ENCODE measurements at places on chromosomes 12 and 14.

DNA sequence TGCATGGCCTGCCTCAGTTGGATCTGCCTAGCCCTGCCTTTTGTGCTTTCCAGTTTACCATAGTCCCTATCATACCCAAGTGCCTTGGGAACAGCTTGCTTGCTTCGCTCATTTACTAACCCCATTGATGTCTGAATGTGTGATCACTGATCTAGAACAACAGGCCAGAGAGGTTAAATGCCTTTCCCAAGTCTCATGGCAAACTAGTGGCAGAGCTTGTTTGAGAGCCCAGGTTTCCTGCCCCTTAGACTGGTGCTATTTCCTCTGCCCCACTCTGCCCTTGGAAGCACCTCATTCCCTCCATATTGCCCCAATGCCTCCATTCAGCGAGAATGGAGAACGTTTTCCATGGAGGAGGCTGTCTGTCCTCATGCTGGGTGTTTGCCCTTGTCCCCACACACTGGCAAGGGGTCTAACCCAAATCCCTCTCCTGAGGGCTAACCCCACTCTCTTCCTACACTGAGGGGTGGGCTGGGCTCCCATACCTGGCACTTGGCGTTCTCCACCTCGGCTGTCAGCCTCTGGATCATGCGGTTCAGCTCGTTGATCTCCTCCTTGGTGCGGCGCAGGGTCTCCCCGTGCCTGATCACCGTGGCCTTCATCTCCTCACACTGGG lies 19.8 kb downstream of the KRT7 start:
- DNase-seq, result no peak

DNA sequence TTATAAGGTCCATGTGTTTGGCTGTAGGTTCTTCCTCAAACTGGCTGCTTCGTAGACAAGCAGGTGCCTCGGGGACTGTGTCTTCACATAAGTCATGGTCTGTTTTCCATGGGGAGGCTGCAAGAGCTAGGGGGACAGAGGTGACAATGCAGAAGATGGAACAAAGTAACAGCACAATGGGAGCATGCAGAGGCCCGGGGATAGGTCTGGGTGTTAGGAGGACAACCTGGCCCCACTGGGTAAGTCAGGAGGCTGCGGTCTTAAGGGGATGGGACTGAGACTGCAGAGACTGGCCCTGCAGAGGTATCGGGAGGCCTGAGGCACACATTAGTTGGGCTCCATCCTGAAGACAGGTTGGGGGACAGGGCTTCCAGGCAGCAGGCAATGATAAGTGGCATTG lies 88.9 kb downstream of the NTF3 start:
- no peak for DNase-seq

- DNase-seq, result no peak
Observed at GRCh38 chr12:26198742-26199141, 3.4 kb downstream of the SSPN start.

GRCh38 chr12:93526786-93527428 lies 45.6 kb upstream of the SOCS2 start:
- DNase-seq, result no peak

DNA sequence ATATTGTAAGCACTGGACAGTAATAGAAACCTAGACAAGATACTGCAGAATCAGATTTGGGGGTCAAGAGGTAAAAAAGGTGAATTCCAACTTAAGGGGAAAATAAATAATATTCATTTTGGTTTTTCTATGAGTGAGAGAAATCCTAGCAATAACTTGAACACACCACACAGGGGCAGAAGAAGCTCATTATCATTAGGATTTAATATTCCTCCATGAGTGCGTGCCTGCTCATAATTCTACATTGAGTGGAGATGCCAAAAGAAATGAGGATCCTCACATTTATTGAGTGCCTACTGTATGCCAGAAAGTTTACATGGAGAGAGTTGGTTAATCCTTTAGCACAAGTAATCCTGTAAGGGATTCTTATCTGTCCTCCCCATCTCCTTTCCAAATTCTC lies 40.5 kb upstream of the C14orf132 start:
- no peak for DNase-seq

DNA sequence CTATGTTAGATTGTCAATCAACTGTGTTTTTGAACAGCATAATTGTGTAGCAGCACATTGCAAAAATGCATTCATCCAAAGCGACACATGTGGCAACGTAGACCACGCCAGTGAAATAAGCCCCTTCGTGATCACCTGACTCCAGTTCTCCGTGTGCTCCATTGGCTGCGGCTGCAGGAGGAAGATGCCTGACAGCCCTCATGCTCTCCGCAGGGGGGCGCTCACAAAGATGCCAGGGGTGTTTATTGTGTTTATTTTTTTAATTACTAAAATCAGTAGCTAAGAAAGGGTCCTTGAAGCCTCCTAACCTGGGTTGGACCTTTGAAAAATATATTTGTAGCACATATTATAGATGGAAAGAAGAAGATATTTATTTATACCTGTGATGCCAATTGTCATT lies 116.3 kb downstream of the SLC15A4 start:
- DNase-seq, result no peak

DNA sequence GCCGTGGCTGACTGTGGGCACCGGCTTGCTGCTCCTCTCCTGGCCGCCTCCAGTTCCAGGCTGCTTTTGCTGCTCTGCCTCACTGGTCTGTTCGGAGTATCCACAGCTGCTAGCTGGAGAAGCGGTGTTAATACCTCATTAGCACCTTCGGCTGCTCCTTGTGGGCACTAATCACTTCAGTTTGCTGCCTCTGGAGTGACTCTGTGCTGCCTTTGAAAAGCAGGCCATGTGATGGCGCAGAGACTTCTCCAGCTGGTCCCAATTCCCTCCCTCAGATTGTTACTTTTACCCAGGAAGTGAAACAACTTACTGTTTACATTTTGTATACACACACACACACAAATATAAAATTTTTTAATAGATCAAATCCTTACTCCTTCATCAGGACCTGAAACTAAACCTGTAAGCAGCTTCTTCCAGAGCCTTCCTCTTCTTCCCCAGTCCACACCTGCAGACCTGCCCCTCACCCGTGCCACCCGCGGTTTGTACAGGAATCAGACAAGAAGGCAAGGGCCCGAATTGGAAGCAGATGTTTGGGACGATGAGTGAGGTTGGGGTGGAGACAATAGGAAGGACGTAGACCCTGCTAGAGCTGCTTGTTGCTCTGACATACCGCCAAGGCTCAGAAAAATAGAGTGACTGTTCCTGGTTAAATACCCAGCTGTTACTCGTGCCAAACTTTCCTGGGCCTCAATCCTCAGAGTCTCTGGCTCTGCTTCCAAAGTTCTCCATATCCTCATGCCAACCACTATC lies 41.5 kb upstream of the LTBP2 start:
- DNase-seq, result no peak
